ENCODE measurements at places on chromosomes 12 and 14. TPM values are rescaled to one million over a fixed set of nuclear protein-coding genes. Genes with fewer than 3 reads are reported as not detected.

Gene KCNA5
- polyA plus RNA-seq = 2.4 TPM

Gene KCNK10
- polyA plus RNA-seq = 0.27 TPM

DNA sequence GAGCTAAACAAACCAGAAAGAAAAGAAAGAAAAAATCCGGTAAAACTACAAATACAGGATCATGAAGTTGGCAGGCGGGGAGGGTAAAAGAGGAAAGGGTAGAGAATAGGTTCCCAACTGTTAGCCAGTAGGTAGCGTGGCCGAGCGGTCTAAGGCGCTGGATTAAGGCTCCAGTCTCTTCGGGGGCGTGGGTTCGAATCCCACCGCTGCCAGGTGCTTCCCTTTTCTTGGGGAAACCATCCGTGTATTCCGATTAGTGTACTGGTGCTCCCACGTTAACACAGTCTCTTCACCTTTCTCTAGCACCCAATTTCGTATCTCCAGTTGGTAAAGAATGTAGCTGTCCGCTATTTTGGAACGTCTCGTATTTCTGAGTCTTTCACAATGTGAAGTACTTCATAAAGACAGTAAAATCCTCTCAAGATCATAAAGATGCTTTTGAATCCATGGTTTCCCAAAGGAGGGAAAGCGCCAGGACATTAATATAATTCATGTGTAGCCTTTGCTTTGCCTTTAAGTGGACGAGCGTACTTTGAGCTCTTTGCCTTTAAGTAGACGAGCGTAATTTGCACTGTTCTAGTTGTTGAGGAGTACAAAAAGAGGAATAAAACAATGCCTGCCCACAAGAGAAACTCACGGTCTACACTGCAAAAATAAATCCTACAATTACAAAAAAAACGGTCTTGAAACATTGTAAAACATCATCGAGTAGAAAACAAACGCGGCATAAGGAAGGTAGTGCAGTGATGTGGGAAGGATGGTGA lies 19.0 kb upstream of the RNASE12 start:
- DNase-seq = no peak

GRCh38 chr14:52266782-52267181 lies 716 bp upstream of the PTGDR start:
- no peak for DNase-seq

DNA sequence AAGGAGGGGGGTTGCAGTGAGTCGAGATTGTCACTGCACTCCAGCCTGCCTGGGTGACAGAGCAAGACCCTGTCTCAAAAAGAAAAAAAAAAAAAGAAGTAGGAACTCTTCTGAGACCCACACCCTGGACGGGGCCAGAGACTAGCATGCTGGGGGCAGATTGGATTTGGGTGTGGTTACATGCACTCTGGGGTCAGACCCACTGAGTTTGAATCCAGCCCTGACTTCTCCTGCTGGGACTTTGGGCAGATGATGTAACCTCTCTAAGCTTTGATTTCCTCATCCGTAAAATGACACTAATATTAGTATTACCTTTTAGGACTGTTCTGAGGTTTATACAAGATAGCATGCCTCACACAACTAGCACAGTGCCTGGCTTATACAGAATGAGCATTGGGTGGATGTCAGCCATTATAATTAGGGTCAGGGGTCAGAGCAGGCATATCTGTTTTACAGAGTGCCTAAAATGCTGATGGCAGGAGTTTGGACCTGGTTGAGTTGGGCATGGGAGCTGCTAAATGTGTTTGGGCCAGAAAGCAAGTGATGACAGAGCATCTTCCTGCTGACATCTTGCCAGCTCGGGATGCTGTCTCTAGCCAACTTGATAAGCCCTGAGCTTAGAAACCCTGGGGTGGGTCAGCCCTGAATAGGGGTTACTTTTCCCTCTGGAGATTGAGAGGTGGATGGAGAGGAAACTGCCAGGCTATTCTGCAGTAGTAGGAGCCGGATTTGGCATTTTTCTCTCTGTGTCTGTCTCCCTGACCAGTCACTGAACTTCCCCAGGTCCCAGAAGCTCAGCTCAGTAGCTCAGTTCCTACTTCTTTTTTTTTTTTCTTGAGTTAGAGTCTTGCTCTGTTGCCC lies 15.5 kb downstream of the TPCN1 start:
- no peak for DNase-seq

GRCh38 chr14:92844204-92844603 lies 50.1 kb downstream of the GOLGA5 start:
- DNase-seq = no peak

DNA sequence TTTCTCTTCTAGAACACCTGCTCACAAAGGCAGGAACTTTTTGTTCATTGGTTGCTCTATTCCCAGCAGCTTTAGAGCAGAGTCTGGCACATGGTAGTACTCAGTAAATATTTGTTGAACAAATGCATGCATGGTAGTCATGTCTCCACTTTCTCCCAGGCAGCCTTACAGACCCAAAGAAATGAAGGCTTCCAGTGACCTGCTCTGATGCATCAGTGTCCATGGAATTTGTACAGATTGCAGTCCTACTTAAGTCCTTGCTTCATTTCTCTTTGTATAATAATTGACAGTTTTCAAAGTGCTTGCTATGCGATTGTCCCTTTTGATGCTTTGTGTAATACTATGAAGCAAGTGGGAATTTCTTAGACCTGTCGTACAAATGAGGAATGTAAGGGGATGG lies 119.6 kb downstream of the DERA start:
- DNase-seq = no peak

DNA sequence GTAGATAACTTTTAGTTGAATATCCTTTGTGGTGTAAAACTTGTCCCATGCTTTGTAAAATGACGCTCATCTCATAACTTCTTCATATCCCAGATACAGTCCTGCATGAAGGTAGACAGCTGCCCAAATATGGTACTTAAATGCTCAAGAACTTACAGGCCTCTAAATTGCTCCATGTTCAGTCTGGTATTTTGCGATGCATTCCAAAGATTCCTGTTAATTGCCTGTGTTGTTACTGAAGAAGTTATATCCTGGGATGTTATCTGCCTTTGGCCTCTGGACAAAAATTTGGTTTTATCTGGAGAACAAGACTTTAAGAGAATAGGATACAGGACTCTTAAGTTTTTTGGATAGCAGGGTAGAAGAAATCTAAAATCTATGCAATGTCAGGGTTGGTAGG lies 473.0 kb downstream of the PCNX1 start:
- no peak for DNase-seq

DNA sequence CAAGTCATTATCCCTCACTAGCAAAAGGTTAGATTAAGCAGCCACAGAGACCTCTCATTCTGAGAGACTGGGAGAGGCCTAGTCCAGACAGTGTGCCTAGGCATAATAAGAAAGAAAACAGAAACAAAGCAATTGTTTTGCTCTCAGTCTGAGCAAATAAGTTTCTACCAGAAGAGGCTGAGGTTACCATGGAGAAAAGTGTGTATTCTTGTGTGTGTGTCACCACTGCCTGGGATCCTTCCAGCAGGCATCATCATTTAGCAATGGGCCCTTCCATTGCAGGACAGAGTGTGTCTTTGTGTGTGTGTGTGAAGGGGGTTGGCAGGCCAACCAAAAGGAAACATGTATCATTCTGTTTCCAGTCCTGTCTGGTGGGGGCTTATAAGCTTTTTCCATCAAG lies 3.7 kb downstream of the EFS start:
- no peak for DNase-seq

- no peak for DNase-seq
These were observed 532 bp downstream of the NOC4L start for GRCh38 chr12:132144810-132145168.

GRCh38 chr12:98591209-98591608 lies 2.3 kb upstream of the SLC25A3 start:
- no peak for DNase-seq

DNA sequence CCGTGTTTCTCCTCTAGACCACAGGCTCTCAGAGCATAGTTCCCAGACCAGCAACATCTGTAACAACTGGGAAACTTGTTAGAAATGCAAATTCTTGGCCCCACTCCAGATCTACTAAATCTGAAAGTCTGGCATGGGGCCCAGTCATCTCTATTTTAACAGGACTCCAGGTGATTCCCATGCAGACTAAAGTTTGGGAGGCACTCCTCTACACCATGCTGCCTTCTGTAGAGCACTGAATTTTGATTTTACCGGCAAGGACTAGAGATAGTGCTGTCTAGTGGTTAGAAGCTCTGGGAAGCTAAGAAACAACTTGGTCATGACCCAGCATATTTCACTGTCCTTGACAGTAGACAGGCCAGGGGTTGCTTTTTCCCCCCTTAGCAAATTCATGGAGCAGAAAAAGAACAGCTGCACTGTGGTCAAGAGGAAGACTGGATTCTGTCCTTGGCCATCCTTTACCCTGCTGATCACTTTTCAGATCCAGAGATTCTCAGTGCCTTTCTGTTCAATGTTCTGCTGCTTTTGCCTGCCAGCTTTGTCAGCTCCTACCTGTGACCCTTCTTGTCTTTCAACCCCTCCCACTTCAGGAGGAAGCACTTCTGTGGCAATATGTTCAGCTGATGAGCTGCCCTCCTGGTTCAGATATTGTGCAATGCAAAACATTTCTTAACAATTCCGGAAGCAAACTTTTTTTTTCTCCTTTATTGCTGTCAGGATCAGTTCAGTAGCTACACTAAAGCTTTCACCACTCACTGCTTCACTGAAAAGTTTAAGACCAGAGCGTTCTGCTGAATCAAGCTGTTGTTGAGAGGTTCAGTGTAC lies 133.8 kb upstream of the NUDT4 start:
- peak; percentile 34 for DNase-seq

GRCh38 chr12:50581226-50582184 lies 76.7 kb downstream of the DIP2B start:
- no peak for DNase-seq

GRCh38 chr14:73795466-73795865 lies 56.2 kb upstream of the PTGR2 start:
- no peak for DNase-seq

- no peak for DNase-seq
These were observed 42.0 kb downstream of the TRAF3 start for GRCh38 chr14:102819176-102819628.

GRCh38 chr12:38543151-38543550 lies 226.6 kb downstream of the ALG10B start:
- no peak for DNase-seq

GRCh38 chr14:88089445-88089844 lies 84.5 kb downstream of the GPR65 start:
- DNase-seq = no peak

GRCh38 chr12:126681676-126682075 lies 1585.3 kb upstream of the TMEM132C start:
- DNase-seq = peak; percentile 7

DNA sequence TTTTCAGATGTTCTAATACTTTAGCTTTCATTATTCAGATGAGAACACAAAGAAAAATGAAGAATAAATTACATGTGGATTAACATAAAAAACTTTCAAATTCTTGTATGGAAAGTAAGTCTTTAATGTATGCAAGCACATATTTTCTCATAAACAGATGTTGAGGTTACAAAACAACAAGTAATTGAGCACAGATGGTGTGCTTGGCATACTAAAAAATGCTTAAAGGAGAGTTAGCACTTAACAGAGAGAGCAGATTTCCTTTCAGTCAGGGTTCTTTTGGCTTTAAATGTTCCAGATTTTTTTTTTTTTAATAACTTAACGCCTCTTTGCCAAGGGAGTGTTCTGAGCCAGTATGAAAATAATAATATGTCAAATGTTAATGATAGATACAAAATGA lies 96.0 kb downstream of the RASSF9 start:
- DNase-seq = no peak

DNA sequence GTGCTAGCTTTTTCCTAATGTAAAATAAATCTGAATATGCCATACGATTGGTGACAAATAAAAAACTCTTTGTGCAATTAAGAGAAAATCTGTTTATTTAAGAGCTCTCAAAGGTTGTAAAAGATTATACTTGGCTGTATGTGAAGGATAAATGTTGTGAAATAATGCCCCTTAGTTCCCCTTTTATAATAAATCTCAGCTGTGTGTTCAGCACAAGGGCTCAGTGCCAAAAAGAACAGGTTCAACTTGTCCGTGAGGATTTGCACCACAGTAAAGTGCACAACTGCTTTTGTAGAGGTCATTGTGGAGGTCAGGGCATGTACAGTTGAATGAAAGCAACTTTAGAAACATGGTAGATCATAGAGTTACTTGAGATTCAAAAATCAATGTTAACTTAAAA lies 118.6 kb downstream of the TRMT5 start:
- peak; percentile 56 for DNase-seq

- DNase-seq = no peak
These were observed 34.3 kb downstream of the FGD6 start for GRCh38 chr12:95182868-95183415.

DNA sequence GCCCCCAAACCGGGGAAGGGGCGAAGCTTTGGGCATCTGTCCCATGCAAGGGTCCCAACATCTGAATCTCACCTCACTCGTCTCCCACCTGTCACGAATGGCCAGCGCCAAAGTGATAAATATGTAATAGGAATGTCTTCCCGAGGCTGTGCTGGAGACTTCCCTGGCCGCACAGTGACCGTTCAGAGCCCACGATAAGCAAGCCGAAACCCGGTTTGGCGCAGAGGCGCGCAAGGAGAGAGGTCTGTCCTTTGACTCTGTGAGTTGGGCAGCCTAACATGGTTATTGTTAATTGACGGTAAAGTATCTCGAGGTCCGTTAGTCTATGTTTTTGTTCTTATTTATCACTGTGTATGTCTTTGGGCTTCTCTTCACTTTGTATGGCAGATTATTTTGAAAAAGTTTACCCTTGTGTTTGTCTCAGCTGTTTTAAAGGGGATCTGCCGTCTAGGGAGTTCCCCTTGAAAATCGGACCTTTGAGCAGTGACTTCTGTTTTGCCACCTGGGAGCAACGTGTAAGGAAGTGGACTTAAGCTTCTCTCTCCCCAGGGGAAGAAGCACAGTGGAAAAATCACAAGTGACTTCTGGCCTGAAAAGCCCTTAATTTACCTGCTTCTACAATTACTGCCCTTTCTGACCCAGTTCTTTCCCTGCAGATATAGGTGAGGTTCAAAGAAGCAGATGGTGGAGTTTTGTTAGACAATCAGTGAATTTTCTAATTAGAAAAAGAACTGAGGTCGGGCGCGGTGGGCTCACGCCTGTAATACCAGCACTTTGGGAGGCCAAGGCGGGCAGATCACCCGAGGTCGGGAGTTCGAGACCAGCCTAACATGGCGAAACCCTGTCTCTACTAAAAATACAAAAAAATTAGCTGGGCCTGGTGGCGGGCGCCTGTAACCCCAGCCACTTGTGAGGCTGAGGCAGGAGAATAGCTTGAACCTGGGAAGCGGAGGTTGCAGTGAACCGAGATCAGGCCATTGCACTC lies 1.1 kb upstream of the TM9SF1 start:
- DNase-seq = no peak
